ENCODE measurements at places on chromosomes 16 and 17.
A peak's percentile ranks its signal among the peaks of the same experiment; 100 is the strongest.

GRCh38 chr17:3750926-3751325 lies 27.2 kb downstream of the HASPIN start:
- no peak for DNase-seq

DNA sequence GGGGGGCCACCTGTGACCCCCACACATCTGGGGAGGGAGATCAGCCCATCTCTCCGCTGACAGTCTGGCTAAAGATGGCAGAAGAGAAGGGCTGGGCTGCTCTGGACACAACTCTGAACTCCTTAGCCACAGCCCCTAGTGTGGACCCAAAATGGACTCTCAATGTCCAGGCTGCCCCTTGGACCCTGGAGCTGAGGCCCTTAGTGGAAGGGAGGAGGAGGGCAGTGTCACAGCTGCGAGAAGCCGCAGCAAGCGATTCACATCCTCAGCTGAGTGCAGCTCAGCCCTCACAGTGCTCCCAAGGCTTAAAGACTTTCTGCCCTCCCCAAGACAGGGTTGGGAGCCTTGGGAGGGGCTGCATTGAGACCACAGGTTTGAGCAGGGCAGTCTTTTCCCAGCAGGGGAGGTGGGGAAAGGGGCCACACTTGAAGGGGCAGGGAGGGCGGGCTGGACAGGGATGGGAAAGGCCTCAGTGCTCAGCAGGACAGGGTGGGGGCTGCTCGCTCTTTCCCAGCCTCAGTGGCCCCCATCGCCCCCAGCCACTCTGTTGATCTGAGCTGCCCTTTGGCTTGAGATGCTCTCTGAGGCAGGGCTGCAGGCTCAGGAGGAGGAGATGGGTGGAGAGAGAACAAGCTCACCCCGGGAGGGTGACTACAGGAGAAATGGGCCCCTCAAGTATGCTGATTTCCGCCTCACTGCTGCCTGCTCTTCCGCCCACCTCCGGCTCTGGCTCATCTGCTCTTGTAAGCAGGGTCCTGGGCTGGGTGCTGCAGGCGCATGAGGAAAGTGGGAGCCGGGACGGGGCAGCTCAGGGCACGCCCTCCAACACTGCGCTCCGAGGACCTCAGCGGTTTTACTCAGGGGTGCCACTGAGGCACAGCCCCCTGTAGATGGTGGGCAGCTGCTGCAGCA lies 50.9 kb upstream of the MTSS2 start:
- DNase-seq = no peak

- DNase-seq = no peak
Observed at GRCh38 chr16:15653227-15653626, 3.2 kb downstream of the NDE1 start.

- no peak for DNase-seq
Observed at GRCh38 chr17:56779322-56779721, 54.4 kb downstream of the C17orf67 start.

- no peak for DNase-seq
Observed at GRCh38 chr17:4488989-4489595, 9.6 kb upstream of the SPNS2 start.

DNA sequence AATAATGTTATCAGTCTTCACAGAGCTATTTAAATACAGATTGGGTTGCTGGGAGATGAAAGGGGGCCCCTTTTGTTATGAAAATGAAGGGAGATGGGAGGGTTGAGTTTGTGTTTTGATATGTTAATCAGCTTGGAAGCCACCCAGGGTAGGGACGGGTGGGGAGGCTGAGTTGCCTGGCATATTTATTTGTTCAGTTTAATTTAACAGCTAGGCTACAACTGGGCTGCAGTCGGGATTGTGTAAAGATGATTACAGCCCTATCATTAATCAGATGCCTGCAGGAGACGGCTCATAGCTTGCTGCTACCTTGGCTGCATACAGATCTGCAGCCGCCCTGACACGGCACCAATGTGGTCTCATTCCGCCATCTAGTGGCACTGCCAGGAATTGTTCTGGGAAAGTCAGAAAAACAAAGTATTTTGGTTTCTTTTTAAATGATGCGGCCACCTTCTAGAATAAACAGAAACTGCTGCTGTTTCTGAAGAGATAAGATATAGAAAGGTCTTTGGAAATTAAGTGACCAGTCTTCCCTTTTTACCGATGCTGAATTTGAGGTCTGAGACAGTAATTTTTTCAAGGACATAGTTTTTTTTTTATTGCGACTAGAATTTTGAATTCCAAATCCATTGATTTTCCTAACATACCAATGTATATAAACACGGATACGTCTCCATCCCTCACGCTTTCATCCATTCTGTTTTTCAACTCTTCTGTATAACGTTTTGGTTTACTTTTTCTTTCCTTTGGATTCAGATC lies 458.0 kb upstream of the ASIC2 start:
- DNase-seq = peak; percentile 50

GRCh38 chr16:27823421-27823820 lies 240.1 kb downstream of the GSG1L start:
- DNase-seq = no peak

DNA sequence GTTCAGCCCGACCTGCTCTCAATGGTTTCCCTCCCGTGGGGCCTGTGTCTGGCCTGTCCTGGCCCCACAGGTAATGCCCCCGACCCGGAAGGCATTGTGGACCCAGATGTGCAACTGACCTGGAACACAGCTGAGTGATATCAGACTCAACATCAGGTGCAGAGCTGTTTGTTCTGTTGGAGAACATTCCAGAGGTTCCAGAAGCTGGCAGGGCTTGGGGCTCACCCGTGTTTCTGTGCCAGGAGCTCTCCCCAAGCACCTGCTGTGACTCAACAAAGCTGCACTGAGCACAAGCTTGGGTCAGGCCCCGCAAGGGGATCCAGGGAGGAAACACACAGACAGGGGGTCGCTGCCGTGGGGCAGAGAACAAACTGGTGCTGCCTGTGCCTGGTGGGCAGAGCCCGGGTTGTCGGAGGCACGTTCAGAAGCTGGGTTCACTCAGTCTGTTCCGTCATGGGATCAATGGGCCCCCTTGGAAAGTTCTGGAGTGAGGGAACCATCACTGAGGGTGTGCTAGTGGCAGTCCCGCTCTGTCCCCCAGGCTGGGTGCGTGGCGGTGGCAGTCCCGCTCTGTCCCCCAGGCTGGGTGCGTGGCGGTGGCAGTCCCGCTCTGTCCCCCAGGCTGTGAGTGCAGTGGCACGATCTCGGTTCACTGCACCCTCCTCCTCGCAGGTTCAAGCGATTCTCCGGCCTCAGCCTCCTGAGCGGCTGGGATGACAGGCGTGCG lies 22.1 kb downstream of the HS3ST6 start:
- DNase-seq = no peak

GRCh38 chr16:49514073-49514980 lies 140.7 kb downstream of the C16orf78 start:
- DNase-seq = no peak

- no peak for DNase-seq
Observed at GRCh38 chr17:44001461-44001920, 2.9 kb upstream of the NAGS start.

DNA sequence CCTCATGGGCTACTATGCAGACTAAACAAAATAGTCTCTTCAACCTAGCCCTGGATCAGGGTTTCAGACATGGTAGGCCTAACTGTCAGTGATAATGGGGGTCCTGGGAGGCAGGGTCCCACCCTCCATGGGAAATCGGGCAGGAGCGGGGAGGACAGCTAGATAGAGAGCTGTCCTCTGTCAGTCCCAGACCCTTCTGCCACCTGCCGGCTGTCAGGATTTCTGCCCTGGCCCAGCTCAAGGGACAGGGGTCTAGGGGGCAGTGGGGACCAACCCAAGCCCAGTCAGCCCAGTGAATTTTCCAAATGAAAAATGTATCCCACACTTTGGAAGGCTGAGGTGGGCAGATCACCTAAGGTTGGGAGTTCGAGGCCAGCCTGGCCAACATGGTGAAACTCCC lies 5.3 kb downstream of the CA7 start:
- DNase-seq = no peak

- no peak for DNase-seq
Observed at GRCh38 chr17:77428020-77428748, 287.4 kb downstream of the SEC14L1 start.

DNA sequence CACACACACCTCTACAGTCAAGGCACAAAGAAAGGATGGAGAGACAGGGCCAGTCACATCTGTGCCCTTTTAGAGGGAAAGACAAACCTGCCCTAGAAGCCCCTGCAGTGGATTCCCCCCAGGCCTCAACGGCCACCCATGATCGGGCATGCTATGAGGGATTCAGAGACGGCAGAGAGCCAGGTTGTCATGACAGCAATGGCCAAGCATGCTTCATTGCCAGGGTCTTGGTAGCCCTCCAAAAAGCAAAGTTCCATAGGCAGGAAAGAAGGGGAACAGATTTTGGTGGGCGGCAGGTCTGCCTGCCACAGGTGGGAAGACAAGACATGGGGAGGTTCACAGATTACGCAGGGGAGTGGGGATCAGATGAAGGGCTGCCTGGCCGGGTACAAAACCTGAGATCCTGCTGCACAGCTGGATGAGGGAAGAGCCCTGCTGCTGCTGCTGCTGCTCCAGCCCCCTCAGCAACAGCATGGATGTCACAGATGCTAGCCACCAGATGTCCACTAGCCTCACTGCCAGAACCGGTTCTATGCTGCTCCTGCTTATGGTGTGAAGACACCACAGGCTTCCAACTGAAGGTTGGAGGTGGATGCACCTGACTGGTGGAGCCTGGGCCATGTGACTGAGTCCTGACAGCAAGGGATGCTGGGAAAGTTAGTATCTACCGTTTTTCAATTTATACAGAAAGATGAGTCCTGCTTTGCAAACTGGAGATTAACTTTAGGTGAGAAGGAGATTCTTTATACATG lies 17.8 kb downstream of the ACTG1 start:
- no peak for DNase-seq

DNA sequence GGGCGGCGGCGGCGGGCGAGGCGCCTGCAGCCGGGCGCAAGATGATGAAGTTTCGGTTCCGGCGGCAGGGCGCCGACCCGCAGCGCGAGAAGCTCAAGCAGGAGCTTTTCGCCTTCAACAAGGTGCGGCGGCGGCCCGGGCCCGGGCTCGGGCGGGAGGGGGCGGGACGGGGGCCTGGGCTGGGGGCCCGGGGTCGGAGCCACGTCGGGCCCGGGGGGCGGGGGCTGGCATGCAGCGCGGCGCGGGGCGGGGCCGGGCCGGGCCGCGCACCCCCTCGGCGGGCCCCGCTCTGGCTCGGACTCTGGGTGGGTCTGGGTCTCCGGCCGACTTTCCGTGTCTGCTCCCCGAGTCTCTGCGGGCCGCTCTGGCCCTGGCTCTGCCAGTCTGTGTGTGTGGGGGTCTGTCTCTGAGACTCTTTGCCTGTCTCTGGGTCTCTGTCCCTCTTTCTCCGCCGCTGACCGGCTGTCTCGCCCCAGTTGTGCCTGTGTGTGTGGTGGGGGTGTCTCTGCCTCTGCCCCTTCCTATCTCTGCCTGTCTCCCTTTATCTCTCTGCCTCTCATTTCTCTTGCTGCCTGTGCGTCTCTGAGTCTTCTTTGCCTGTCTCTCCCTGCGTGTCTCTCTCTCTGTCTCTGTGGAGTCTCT lies 328 bp downstream of the LLGL1 start:
- no peak for DNase-seq

- DNase-seq = peak; percentile 68
Observed at GRCh38 chr17:31842195-31843069, 16.6 kb downstream of the COPRS start.

DNA sequence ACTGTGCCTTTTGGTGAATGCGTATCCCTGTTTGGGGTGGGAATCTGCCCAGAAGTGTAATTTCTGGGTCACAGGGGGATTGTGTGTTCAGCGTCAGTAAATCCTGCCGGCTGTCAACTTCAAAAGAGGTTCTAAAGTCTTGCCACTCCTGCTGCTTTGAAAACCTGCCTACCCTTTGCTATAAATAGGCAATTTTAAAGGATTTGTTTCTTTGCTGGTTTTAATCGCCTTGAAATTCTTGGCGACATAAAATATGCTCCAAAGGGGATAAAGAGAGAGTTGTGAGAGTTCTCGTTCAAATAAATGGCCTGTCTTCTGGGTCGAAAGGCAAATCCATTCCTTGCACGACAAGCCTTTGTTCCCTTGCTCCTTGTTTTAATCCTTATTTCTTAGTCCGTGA lies 143.4 kb downstream of the IRF8 start:
- no peak for DNase-seq

DNA sequence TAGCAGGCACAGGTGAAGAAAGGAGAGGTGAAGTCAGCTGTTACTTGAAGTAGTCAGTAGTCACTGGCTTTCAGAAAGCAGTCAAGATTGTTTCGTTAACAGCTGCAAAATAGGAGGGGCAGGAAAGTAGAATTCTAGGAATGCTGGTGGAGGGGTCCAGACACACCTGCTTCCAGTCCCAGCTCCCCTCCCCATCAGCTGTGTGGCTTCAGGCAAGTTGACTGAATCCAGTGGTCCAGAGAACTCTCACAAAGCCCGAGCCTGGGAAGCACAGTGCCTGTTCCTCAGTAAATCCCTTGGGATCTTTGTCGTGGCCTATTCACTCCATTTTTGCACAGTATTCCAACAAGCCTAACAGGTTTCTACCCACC lies 4.6 kb upstream of the SOCS1 start:
- no peak for DNase-seq

- no peak for DNase-seq
Observed at GRCh38 chr16:84616515-84616914, 1.4 kb downstream of the COTL1 start.

DNA sequence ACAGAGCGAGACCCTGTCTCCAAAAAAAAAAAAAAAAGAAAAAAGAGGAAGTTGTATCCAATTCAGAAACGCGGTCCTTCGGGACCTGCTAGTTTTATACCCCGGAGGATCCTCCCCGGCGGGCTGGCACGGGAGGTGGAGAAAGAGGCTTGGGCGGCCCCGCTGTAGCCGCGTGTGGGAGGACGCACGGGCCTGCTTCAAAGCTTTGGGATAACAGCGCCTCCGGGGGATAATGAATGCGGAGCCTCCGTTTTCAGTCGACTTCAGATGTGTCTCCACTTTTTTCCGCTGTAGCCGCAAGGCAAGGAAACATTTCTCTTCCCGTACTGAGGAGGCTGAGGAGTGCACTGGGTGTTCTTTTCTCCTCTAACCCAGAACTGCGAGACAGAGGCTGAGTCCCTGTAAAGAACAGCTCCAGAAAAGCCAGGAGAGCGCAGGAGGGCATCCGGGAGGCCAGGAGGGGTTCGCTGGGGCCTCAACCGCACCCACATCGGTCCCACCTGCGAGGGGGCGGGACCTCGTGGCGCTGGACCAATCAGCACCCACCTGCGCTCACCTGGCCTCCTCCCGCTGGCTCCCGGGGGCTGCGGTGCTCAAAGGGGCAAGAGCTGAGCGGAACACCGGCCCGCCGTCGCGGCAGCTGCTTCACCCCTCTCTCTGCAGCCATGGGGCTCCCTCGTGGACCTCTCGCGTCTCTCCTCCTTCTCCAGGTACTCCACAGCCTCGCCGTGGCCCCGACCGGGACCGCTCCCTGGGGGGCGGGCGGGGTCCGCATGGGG lies at the start of gene CDH3:
Gene CDH3, plus strand, starts transcription at position 596 of the 779 bp plus-strand sequence. Its CDS starts 70 bp downstream, at position 666.
- DNase-seq = no peak

DNA sequence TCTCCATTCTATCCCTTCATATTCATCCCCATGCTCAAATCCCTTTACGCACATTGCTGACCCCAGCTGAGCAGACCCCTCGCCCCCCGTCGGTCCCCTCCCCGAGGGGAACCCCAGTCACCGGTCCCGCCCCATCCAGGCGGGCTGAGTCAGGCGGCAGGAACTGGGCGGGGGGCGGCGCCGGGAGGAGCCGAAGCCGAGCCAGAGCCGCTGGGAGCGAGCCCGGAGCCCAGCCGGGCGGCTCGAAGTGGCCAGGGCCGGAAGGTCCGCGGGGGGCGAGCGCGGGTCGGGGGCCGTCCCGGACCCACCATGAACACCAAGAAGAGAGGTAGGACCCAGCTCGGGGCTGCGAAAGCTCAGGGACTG lies 8.6 kb downstream of the RIPOR1 start:
- DNase-seq = no peak
